ENCODE measurements at places on chromosomes 5 and 9.

GRCh38 chr9:70408393-70409040, 5.9 kb downstream of the KLF9 start:
- no peak for DNase-seq

- DNase-seq, result no peak
Measured at GRCh38 chr5:127957183-127957582, 126.4 kb upstream of the SLC12A2 start.

- DNase-seq, result no peak
Measured at GRCh38 chr9:71162126-71162525, 40.7 kb upstream of the TRPM3 start.

DNA sequence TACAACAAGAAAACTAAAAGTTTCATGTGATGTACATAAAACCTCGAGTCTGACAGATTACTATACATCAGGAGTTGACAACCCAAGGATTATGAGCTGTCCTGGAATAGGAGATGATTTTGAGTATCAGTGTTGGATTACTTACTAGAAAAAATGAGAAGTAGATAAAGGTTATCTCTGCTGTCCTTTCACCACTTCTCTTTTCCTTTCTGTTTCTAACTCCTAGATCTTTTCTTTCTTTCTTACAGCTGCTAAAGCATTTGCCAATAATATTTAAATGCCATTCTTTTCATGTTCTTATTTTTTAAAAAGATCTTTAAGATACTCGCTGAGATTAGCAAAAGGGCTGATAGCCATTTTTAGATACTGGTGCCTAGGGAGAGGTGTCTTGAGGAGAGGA, 14.8 kb downstream of the RBM27 start:
- no peak for DNase-seq

DNA sequence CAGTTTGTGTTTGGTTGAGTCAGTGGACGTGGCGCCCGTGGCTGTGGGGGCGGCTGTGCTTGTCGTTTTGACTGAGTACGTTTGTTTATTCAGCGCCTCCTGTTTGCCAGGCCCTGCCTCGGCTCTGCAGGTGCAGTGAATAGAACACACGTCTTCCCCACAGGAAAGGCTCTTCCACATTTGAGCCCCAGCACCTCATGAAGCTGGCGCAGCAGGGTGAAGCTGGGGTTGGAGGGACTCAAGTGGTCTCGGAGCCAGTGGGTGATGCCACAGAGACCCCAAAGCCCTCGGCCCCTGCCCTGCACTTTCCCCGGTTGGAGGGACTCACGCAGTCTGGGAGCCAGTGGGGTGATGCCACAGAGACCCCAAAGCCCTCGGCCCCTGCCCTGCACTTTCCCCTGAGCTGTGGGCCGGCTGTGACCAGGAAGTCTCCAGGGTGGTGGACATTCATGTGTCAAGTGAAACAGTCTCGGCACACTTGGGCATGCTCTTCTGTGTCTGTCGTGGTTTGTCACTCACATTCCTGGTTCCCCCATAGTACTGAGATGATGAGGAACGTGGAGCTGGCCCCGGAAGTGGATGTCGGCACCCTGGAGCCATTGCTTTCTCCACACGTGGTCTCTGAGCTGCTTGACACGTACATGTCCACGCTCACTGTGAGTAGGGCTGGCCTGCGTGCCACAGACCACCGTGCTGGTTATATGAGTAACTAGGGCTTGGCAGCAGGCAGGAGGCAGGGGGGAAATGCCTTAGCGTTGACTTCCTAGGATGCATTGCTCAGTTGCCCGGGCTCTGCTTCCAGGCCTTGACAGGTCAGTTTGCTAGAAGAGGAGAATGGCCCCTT, 13.6 kb downstream of the EXOC3 start:
- DNase-seq, result no peak
